ENCODE measurements at places on chromosomes 7 and 10. TPM values are rescaled to one million over a fixed set of nuclear protein-coding genes. Genes with fewer than 3 reads are reported as not detected.
A peak's percentile ranks its signal among the peaks of the same experiment; 100 is the strongest.

GRCh38 chr7:12139416-12139815 lies 71.7 kb upstream of the TMEM106B start:
- DNase-seq: no peak

- no peak for DNase-seq
These were observed 26.9 kb downstream of the SPOCK2 start for GRCh38 chr10:72061491-72061890.

The NEUROD6 gene
- total RNA-seq: not detected

DNA sequence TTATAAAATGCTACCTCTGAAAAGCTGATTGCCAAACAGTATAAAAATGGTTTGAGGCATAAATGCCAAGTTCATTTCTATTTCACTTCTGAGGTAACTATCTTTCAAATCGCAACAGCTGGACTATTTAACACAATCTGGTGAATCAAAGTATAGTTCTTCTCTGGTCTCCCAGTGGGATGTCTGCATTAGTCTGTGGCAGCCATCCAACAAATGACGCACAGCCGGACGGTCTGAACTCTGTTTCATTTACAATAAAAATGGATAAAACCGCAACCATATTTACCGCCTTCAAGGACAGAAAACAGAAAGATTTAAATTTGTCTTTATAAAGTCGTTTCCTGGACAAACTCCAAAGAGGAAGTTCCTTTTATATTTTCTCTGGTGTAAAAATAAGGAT lies 41.9 kb downstream of the ENO4 start:
- peak; percentile 67 for DNase-seq

The TSPAN15 gene
- total RNA-seq: 97.7 TPM

The TMEM139 gene
- 46.4 TPM for total RNA-seq

GRCh38 chr7:5687936-5688630 lies 93.4 kb downstream of the RNF216 start:
- no peak for DNase-seq

DNA sequence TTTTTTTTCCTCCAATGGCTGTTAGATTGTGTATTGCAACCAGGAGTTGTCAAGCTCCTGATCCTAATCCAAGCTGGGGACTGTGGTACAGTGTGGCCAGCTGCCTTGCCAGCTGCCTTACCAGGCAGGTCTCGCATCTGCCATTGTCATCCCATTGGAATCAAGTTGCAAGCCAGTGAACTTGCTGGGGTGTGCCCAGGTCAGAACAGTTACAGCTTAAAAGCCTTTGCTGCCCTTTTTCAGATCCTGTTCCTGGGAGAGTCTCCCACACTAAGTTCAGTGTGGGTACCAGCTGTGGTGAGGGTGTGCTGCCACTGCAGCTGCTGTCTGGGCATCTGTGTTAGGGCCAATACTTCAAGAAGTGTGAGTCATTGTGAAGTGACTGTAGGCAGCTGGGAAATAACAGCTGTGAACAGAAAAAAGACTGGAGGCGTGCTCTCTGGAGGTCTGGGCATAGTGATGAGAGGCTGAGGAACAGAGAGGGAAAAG lies 72.8 kb downstream of the CCNY start:
- no peak for DNase-seq

GRCh38 chr10:6973899-6974298 lies 393.8 kb upstream of the PRKCQ start:
- peak; percentile 14 for DNase-seq

- peak; percentile 35 for DNase-seq
These were observed at the start of gene SFRP4 for GRCh38 chr7:37916673-37917660. Gene SFRP4 (minus strand): TSS chr7:37916817. CDS start chr7:37916537, 280 bp downstream.

The PAXIP1 gene
- 12.2 TPM for total RNA-seq

DNA sequence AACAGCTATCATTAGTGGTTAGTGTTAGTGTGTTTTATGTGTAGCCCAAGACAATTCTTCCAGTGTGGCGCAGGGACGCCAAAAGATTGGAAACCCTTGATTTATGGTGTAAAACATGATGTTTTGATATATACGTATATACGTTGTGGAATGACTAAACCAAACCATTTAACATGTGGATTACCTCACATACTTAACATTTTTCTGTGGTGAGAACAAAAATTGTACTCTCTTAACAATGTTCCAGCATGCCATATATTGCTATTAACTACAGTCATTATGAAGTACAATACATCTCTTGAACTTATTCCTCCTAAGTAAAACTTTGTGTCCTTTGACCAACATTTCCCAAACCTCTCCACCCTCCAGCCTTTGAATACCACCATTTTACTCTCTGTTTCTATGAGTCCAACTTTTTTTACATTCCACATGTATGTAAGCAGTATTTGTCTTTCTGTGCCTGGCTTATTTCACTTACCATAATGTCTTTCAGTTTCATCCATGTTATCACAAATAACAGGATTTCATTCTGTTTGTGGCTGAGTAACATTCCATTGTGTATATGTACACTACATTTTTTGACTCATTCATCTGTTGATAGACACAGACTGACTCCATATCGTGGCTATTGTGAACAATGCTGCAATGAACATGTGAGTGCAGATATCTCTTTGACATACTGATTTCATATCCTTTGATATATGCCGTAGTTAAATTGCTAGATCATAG lies 42.2 kb upstream of the MAGI2 start:
- DNase-seq: no peak

DNA sequence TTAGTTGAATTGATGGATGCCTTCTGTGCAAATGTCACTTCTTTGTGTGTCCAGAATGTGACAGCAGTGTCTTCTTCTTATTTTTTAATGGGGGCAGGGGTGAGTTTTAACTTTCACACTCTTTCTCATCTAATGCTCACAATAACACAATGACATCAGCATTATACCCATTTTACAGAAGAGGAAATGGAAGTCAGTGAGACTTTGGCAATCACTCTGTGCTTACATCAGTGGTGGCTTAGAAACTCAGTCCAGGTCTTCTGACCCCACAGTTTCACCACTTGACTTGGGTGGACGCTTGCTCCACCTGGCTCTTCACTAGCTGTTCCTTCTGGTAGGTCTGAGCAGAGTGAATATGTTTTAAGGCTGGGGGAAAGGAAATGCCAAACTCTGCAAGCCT lies 124.0 kb downstream of the PRKCQ start:
- DNase-seq: no peak
